ENCODE measurements at places on chromosomes 3 and 15. TPM values are rescaled to one million over a fixed set of nuclear protein-coding genes. Genes with fewer than 3 reads are reported as not detected.

GRCh38 chr15:59373215-59373614 lies 544 bp upstream of the MYO1E start:
- no peak for DNase-seq

Gene ATP13A5
- 0.16 TPM for polyA plus RNA-seq

DNA sequence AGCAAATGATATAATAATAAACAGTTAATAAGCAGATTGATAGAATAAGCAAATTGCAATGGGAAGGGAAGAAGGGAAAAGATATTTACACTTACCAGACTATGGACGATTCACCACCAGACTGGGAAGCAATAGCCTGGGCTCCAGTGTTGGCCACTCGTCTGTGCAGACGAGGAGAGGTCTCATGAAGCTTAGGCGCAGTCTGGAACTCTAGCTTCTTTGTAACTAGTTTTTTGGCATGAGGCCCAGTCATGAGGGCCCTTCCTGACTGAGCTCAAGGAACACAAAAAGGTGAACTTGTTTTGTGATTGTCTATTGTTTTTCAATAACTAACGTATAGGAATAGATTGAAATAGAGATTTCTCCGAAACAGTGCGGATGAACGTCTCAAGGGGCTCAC lies 63.3 kb upstream of the GATM start:
- DNase-seq = no peak

Gene DRD3
- polyA plus RNA-seq = not detected

DNA sequence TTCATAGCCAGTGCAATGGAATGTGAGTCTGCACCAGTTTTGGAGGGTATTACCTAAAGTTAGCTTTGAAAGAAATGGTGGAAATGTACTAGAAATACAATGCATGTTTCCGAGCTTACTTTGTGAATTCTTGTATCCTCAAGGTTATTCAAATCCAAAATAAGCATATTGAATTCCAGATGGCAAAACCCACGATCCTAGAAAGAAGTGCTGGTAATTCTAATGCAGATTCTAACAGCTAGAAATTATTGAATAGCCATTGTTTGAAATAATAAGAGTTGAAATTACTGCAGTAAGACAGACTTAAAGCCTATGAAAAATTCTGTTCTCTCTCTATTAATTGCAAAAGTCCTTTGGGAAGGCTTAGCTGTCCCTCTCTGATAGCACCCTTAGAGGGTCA lies 258.4 kb downstream of the CHL1 start:
- no peak for DNase-seq

DNA sequence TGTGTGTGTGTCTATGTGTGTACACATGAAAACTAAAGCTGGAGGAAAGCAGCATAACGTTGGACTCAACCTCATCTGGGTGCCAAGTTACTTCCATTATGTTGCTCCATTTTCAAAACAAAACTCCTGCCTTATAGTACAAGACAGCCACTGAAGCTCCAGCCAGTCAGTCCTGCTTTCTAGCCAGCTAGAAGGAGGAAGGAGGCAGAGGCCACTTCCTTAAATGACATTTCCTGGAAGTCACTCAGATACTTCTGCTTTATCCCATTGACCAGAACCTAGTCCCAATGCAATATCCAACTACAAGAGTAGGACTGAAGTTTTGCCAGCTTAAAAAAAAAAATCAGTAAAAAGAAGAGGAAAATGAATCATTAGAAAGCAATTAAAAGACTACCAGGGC lies 31.7 kb downstream of the CADPS start:
- DNase-seq = no peak

DNA sequence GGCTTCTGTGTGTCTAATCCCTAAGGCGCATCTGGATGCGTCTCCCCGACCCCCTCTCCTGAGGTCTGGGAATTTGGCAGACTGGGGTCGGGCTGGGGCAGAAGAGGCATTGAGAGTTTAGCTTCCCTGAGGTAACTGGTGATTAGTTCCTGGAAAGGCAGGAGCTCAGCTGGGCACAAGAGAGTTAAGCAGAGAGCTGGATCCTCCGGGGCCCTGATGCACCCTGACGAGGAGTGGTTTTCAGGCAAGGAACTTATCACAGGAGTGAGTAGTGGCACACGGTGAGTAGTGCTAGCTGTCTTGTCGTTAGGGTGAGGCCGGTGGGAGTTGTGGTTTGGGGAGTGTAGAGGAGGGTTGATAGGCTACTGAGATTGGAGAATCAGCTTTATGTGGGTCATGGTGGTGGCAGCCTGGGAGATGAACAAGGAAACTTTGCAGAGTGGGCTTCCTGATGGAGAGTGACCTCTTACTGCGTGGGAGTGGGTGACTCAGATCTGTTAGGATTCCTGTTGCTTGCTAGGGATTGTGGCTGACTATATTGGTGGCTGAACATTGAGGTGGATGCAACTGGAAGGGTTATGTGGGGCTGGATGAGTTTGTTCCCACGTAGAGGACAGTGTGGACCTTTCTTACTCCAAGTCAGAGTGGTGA lies 897 bp downstream of the RAD54L2 start:
- no peak for DNase-seq

Gene INO80
- 7.2 TPM for polyA plus RNA-seq

GRCh38 chr3:37952564-37952963 lies 38.0 kb upstream of the VILL start:
- no peak for DNase-seq

Gene TM6SF1
- 1.2 TPM for polyA plus RNA-seq

DNA sequence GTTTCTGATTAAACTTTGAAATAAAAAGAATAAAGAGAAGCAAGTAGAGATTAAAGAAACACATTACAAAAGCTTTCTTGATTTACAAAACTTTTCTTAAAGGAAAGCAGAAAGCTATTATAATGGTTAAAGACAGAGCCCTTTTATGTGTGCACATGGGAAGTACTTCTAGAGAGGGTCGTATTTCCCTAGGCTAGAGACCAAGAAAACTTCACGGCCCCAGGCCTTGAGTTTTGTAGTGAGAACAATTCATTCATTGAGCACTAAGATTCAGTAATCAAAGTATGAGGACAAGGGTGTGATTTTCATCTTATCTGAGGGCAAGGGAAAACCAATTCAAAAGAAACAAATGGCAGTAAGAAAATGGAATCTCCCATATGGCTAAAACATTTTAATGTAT lies 854.1 kb downstream of the ROBO1 start:
- no peak for DNase-seq

GRCh38 chr3:16888785-16889607 lies 4.2 kb downstream of the PLCL2 start:
- DNase-seq = no peak
